Activated naive CD4-positive, alpha-beta T cell treated with Interleukin-2 at 50 U/mL for 16 hours (primary cell): ENCODE measurements at places on chromosomes 7 and 10.

- no peak for DNase-seq
These were observed 229.7 kb upstream of the ZNF32 start for GRCh38 chr10:43878386-43878785.

DNA sequence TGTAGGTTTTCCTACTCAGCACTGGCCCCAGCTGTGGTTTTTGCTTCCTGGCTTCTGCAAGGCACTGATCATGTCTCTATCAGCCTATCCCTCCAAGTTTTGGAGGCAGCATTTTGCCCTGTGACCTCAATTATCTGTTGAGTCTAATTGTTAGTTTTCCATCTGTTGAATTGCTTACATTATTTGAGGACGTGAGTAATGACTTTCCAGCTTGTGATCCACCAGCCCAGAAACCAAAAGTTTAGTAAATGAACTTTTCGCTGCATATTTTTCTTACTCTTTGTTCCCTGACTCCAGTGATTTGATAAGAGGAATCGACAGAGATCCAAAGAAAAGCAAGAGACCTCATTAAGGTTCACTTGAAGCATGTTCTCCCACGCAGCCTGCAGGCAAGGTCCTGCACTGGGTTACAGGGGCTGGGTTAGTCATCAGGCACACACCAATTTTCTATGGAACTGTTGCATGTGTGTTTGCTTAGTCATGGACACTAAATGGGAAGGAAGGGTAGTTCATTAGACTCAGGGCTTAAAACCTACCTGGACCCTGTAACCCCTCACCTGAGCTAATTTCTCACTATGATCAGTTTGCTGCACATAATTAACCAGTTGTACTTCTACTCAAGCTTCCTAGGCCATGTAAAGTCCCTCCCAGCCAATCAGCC lies 57.2 kb downstream of the AKR1E2 start:
- DNase-seq = no peak

GRCh38 chr7:17489961-17490360 lies 191.5 kb downstream of the AHR start:
- no peak for DNase-seq

- no peak for DNase-seq
These were observed 595.6 kb downstream of the GRM8 start for GRCh38 chr7:126657137-126657536.

GRCh38 chr10:88853155-88853881 lies 1.7 kb upstream of the ANKRD22 start:
- DNase-seq = no peak
